IMR-90 (cell line): ENCODE measurements at places on chromosomes 12 and 14.

- DNase-seq, result no peak
These were observed 13.2 kb downstream of the FMNL3 start for GRCh38 chr12:49693931-49694444.

DNA sequence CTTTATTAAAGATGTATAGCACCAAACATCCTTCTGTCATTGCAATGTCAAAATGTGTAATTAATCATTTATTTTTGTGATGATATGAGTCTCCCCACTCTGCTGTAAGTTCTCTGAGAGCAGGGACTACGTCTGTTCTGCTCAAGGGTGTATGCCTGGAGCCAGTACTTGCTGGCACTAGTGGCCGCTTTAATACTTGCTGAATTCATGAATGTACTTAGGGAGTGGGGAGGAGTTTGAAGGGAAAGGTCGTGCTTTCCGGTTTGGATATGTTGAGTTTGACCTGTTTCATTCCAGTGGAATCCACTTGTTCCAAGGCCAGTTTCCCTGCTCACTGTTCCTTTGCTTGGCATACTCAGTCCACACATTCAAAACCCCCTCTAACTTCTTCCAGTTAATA is 1.9 kb upstream of the DCAF5 start:
- DNase-seq, result no peak

DNA sequence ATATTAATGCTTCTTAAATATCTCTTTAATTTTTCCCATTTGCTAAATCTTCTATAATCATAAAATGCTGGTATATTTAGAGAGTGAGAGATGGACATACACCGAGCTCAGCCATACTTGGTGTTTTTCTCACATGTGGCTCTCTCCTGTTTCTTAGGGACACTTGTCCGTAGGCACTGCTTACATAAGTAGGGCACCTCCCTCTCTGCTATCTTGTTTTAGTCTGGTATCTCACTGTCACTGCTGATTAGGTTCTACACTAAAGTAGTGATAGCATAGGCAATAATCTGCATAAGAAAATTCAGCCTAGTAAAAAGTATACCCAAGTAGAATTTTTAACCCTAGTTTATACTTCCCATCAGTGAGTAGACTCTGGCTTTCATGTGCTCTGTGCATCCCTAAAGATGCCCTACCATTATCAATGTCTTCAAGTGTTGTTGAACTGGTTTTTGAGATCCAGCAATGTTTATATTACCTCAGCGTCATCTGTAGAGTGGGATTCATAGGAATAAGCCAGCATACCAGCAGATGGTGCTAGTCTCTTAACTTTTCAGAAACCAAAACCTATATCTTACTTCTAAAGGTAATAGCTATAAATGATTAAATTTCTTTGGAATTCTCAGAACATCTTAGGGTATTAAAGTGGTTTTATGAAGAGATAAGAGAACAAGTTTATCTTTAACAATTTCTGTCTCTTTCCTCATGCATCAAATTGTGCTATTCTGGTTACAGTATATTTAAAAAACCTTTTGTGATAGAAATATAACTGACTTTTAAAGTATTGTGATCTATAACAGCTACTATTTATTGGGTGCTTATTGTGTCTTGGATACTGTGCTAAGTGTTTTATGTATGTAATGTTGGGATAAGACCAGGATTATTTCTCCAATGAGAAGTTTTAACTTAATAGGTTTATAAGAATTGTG is 32.9 kb downstream of the ARID2 start:
- peak; percentile 78 for DNase-seq

DNA sequence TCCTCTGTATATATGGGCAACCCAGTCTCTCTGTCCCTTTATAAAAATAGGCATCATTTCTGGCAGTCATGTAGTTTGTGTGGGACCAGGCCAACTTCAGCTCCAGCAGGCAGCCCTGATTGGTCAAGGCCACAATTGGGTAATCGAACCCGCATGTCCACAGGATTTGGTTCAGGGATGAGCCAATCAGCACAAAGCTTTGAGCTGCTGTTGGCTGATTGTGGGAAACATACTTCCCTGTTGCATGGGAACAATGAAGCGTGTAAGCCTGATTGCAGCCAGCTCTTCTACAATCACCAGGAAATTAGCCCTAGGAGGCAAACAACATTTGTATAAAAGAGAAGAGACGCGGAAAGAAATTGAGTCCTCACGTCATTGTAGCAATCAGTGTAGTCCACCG is 328.6 kb downstream of the PCNX1 start:
- no peak for DNase-seq

DNA sequence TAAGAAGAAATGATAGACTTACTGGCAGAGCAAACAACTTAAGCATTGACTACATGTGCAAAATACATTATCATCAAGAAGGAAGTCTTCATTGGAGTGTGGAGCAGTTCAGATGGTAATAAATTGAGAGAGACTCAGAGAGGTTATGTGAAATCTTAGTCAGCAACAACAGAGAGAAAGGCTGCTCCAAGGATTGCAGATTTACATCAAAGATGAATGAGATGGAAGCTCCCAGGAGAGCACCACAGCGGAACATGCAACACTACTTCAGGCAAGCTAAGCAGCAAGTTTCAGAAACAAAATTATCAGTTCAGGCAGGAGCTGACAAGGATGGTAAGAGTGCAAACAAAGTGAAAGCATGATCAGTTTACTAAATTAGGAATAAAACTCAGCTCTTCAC is 882.3 kb downstream of the LRFN5 start:
- no peak for DNase-seq

- peak; percentile 76 for DNase-seq
These were observed 17.3 kb upstream of the STAC3 start for GRCh38 chr12:57268264-57268663.

DNA sequence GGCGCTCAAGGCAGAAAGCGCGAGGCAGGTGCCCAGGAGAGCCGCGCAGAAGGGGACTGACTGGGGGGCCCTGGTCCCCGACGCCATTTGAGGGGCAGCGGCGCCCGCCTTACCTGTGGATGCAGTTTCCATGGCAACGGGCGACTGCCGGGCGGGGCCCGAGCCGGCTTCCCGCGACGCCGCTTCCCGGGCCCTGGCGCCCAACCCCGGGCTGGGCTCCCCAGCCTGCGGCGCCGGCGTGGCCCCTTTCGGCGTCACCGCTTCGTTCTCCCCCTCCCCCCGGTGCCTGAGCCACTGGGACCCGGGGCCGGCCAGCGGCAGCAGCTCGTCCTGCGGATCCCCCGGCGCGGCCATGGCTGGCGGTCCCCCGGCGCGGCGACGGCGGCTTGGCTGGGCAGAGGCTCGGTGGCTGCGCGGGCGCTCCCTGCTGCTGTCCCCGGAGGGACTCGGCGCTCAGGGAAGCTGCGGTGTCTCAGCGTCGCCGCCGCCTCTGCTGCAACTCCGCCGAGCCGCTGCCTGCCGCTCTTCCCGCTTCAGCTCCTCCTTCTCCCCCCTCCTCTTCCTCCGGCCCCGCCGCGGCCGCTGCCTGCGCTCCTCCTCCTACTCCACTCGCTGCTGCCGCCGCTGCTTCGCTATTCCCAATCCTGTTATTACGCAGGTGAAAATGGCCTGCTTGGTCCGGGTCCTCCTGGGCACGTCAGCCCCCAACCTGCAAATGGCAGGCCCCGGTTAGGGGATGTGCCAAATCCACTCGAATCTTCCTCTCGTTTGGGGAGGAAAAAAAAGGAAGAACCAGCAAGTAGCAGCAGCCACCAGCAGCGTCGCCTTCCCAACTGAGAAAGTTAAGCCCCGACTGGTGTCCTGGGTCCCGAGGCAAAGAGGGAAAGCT is at the start of gene RTN1:
Gene RTN1, minus strand, starts transcription at position 500 of the 889 bp plus-strand sequence. Its CDS starts 146 bp downstream, at position 354.
- peak; percentile 29 for DNase-seq

GRCh38 chr12:57745485-57745881 is 644 bp downstream of the TSPAN31 start:
- peak; percentile 7 for DNase-seq

DNA sequence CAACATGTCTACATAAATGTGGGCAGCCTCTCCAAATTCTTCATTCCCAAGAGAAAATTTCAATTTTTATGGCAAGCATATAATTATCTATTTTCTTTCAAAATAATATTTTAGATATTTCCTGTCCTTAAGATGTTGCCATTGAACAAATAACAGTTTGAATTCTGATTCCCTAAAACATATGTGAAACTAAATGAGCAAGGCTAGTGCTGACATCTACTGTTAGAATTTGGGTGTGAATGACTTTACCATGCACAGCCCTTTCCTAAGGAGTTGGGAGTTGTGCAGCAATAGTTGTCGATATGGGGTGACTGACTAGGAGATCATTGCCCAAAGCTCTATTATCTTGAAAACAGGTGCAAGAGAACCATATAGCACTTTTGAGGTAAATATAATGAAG is 108.2 kb upstream of the SLC38A4 start:
- DNase-seq, result peak; percentile 77
